ENCODE measurements at places on chromosomes 2 and 18. TPM values are rescaled to one million over a fixed set of nuclear protein-coding genes. Genes with fewer than 3 reads are reported as not detected.

The TLX2 gene
- total RNA-seq: 0.48 TPM

The GAD1 gene
- 0.76 TPM for total RNA-seq

The ABCG5 gene
- total RNA-seq: not detected

The BOK gene
- total RNA-seq: 35.5 TPM

The LRRC30 gene
- total RNA-seq: not detected

The NT5DC4 gene
- total RNA-seq: not detected

The SP140 gene
- total RNA-seq: 0.27 TPM

The DNMT3A gene
- 6.8 TPM for total RNA-seq

The IL36A gene
- not detected for total RNA-seq

Measured in A549 treated with Mapracorat at 1 μM for 4 hours (cell line).